ENCODE measurements at places on chromosomes 3 and 15.

GRCh38 chr15:23035964-23036566 lies 3.3 kb downstream of the TUBGCP5 start:
- no peak for DNase-seq

DNA sequence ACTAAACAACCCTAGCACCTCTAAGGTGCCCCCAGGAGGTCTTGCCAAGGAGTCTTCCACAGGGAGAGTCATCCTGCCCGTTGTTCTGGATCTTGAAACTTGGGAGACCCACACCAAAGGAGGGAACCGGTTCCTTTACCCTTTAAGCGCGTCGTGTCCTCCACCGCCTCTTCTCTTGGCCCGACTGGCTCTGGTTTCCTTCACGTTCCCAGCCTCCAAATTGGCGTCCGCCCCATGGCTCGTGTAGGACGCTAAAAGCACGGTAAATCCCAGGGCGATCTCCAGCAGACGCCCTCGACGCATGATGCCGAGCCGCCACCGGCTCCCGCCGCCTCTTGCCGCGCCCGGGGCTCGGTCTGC lies 1.1 kb downstream of the FBN1 start:
- DNase-seq, result no peak

GRCh38 chr3:129282727-129283327 lies 4.2 kb downstream of the HMCES start:
- DNase-seq, result no peak

- no peak for DNase-seq
These were observed 2.4 kb downstream of the CYP11A1 start for GRCh38 chr15:74364936-74365597.

GRCh38 chr3:141261472-141262307 lies 30.1 kb downstream of the PXYLP1 start:
- DNase-seq, result no peak

GRCh38 chr3:131543714-131544113 lies 40.9 kb upstream of the MRPL3 start:
- no peak for DNase-seq

- DNase-seq, result no peak
These were observed 18.1 kb downstream of the BBX start for GRCh38 chr3:107540857-107541256.

GRCh38 chr3:138042043-138042442 lies 32.1 kb downstream of the CLDN18 start:
- DNase-seq, result no peak

DNA sequence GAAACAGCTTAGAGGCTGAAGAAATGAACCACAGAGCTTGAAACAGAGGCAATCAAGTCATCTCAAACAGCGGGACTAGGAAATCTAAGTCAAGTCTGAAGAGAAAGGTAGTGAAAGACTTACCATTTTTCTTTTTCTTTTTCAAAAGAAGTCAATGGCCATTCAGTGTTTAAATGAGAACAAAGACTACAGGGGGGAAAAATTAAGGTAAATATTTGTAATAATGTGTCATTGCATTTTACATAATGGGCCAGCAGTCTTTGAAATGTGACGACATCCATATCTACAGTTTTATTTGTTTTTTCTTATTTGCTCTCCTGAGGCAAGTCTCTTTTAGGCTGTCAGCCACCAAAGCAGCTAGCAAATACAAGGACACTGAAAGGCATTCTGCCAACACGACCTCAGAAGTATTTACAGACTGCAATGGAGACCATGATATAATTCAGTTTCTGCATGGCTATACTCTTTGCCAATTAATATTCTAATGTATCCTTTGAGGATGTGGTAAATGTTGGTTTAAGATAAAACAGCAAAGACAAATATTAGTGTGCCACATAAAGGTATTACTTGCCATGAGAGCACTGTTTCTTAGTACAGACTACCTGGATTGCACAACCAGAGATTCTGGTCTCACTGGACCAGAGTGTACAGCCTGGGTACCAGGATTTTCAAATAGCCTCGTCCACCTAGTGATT lies 307.0 kb upstream of the THBS1 start:
- DNase-seq, result no peak

GRCh38 chr3:7305561-7305960 lies 444.6 kb downstream of the GRM7 start:
- no peak for DNase-seq

GRCh38 chr3:172132721-172133311 lies 93.4 kb downstream of the FNDC3B start:
- DNase-seq, result no peak

DNA sequence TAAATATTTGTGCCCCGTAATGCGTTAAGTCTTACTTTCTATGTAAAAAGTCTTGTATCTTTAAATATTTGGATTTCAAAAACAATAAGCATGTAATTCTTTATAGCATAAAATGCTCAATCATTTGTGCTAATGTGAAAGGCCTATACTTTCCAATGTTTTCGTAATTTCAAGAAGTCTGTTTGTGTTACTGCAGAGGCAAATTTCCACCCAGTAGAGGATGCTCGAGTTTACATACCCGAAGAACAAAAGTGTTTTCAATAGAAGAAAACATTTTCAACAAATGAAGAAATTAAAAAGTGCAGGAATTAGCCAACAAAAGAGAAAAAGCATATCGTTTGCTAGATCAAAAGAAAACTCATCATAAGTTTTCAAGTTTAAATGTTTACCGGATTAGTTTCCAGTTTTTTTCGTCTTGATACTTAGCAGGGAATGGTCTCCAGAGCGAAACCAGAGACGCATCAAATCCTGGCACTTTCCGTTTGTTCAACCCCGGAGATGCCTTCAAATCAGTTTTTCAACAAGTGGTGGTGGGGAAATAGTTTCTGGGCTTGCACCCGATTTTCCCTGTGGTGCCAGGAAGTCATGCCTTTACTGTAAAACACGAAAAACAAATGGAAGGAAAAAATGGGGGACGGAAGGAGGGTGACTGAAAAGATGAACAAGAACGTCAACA lies 1.0 kb downstream of the CGGBP1 start:
- DNase-seq, result no peak

- no peak for DNase-seq
These were observed 35.6 kb upstream of the FILIP1L start for GRCh38 chr3:100149713-100150415.

GRCh38 chr3:147038481-147038880 lies 367.9 kb downstream of the ZIC4 start:
- no peak for DNase-seq

GRCh38 chr3:54259636-54260035 lies 137.3 kb downstream of the CACNA2D3 start:
- DNase-seq, result no peak

DNA sequence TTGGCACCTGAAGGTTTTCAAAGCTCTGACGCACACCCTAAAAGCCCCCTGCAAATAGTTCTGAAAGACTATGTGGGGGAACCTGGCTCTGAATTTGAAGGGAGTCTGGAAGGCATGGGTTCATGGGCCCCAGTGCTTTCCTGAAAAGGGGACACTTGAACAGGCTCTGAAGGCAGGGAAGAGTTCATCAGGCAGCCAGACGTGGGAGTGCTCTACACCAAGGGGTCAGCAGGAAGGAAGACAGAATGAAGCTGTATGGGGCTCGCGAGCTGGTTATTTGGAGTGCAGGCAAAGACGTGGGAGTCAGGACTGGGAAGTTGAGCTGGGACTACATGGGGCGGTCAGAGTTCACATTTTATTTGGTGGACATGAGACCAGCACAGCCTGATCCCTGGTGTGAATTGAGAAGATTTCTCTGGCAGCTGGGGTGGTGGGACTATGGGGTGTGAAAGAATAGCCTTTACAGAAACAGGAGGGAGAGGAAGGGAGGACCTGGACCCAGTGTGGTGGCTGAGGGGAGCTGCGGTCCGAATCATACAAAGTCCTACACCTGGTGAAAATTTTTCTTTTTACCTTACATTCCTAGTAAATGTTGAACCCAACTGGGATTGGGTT lies 12.6 kb downstream of the ABHD6 start:
- DNase-seq, result no peak

DNA sequence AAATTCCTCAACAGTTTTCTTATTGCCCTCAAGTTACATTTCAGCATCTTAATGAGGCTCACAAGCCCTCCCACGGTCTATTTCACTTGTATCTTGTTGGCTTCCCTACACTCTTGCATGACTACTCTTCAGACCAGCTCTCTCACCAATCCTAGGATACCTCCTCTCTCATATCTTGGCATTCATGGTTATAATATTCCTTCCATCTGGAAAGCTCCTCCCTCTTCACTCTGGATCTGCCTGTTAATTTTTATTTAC lies 8.5 kb upstream of the CCDC80 start:
- DNase-seq, result no peak

DNA sequence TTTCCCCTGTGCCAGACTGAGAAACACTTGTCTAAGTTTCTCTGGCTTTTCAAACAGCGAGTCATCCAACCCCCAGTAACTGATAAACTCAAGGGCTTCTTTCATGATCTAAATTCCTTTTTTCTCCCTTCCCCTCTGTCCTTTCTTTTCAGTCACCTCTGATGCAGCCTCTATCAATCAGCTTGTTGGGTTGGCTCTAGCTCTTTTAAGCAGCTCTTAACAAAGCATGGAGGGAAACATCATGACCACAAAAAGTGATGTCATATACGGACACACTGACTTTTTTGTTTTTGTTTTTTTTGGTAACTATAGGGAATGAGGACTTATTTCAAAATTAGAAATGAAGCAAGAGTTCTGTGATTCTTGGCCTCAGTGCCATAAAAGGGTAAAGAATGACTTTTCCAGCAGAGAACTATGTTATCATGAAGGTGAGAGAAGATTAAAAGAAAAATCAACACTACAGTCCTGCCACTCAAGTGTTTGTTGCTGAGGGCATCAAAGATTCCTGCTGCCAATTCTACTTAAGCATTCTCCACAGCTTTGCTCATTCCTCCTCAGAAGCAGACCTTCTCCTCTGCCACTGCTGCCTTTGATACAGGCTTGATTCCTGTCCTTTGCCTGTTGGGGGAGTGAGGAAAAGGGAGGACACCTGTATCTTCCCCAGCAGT lies 457.0 kb upstream of the ONECUT1 start:
- DNase-seq, result no peak

- peak; percentile 99 for DNase-seq
These were observed 850.0 kb downstream of the CADM2 start for GRCh38 chr3:85808755-85809154.

GRCh38 chr3:140180603-140181002 lies 245.6 kb downstream of the CLSTN2 start:
- DNase-seq, result peak; percentile 51

DNA sequence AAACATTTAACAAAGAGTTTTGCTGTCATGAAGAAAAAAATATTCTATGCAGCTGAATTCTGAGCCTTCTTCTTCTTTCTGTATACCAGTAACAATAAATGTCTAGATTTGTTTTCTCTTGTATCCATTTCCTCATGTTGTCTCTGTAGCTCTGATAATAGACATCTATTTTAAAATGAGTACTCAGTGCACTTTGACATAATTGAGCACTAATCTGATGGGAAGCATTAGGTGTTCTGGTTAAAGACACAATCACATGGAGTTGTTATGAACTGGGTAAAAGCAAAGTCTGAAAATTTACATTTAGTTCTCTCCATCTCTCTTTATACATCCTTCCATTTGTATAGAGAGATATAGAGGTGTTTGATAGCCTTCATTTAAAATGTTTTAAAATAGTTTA lies 230.0 kb downstream of the BCHE start:
- DNase-seq, result peak; percentile 7

GRCh38 chr15:83999396-84000135 lies 236.0 kb upstream of the GOLGA6L4 start:
- no peak for DNase-seq
